ENCODE measurements at places on chromosomes 3 and 15. TPM values are rescaled to one million over a fixed set of nuclear protein-coding genes. Genes with fewer than 3 reads are reported as not detected.

The FAM107A gene
- 9.2 TPM for total RNA-seq

The PARP9 gene
- total RNA-seq = 4.9 TPM

The ITIH4 gene
- total RNA-seq = 0.38 TPM

The GOLGA8T gene
- not detected for total RNA-seq

The RARRES1 gene
- total RNA-seq = 11.4 TPM

The KLHL18 gene
- total RNA-seq = 32.7 TPM

The SLCO2A1 gene
- total RNA-seq = 12.3 TPM

The ANKUB1 gene
- not detected for total RNA-seq

The GABRR3 gene
- not detected for total RNA-seq
